ENCODE measurements at places on chromosomes 7 and 10.

DNA sequence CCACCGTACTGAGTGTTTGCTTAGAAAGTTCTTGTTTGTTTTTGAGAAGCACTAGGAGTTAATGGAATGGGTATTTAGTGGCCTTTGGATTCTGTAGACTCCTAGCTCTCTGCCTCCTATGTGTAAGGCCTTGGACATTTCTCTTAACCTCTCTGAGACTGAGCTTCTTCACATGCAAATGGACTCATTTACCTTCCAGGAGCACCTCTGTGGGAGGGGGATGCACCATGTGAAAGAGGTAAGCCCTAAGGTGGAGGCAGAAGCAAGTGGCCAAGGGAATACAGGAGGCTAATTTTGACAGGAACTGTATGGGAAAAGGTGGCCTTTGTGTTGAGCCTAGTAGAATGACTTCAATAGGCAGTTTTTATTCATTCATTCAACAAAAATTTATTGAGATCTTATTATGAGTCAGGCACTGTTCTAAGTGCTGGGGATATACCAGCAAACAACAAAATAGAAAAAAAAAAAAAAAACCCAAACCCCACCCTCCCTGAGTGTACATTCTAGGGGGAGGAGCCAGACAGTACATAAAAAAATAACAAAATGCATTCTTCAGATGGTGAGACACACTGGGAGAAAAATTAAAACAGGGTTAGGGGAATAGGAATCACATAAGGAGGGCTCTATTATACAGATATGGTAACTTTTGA is 9.2 kb upstream of the EPHA1 start:
- DNase-seq = no peak

- no peak for DNase-seq
Measured at GRCh38 chr7:107932805-107933204, 41.8 kb downstream of the DLD start.

DNA sequence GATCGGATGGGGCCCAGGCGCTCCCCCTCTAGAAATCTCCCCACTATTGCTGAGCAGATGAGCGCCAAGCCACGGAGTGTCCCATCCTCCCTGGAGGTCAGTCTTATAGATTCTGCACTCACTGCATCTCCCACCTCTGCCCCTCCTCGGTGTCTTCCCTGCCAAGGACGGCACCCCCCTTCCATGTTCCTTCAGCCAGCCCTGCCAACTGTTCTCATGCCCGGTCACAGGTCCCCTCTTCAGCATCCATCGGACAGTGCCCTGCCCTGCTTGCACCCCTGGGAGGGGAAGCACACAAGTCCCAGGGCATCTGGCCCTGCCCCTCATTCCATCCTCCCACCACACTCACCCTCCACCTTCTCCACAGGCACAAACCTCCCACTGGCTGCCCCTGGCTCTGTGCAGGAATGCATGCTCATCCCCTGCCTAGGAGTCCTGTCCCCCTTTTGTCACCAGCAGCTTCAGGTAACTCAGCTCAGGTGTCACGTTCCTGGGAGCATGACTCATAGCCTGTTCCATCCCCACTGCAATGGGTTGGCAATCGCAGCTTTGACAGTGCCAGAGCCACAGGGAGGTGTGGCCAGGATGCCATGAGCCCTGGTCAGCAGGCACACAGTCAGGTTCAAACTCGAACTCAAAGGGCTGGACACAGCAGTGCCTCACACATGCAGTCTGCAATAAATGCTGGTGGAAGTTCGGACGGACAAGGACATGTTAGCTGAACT is 234.7 kb upstream of the TCERG1L start:
- DNase-seq = no peak

DNA sequence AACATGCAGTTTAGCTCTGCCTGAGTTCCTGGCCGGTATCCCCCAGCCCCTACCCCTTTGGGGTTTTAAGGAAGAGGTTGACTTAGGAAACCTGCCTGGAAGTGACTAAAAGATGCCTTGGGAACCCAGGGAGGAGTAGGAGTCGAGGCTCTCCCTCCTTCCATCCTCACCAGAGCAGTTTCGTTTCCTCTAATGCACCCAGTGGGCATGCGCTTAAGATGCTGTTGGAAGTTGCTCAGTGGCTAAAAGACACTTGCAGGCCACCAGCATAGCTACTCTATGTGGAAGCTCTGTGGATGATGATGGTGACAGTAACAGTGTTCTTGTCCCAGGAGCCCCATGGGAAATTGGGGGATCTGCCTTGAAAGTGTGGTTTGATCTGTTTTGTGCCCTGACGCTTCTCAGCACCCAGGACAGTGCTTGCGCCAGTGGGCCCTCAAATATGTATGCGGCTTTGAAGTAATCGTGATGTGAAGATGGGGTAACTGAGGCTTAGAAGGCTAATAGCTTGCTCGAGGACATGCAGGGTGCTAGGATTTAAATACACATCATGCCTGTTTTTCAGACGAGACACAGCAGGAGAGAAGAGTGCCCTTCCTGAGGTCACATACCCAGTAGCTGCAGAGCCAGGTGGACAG is 32.0 kb downstream of the TBATA start:
- DNase-seq = no peak

- no peak for DNase-seq
Measured at GRCh38 chr10:70355051-70356021, 27.1 kb downstream of the LRRC20 start.

- no peak for DNase-seq
Measured at GRCh38 chr10:121774404-121774803, 153.4 kb downstream of the ATE1 start.

- DNase-seq = no peak
Measured at GRCh38 chr10:62116896-62117295, 151.7 kb downstream of the RTKN2 start.

DNA sequence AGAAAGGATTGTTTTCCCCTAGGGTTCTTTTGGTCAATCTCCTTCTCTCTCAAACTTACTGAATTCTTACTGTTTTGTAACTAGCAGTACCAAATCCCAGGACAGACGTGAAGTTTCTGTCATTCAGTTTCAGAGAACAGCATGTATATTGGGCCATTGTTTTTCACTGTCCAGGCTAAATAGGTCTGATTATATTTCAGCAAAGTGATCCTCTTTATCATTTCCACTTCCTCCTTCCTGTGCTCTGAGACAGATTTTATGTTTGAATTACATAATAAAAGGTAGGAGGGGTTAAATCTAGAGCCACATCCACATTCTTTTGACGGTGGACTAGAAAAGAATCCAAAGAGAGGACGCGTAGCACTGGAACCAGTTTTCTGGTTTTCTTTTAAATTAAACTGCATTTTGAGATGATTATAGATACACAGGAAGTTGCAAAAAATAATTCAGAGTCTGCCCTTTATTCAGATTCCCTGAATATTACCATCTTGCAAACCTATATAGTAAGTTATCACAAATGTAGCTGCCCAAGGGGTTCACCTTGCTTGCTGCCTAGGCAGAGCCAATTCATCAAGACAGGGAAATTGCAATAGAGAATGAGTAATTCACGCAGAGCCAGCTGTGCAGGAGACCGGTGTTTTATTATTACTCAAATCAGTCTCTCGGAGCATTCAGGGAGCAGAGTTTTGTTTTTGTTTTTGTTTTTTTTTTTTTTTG is 40.1 kb downstream of the AKR1E2 start:
- no peak for DNase-seq

GRCh38 chr7:23971031-23971430 is 261.0 kb downstream of the STK31 start:
- DNase-seq = no peak

GRCh38 chr10:132048294-132048667 is 17.5 kb upstream of the JAKMIP3 start:
- no peak for DNase-seq

DNA sequence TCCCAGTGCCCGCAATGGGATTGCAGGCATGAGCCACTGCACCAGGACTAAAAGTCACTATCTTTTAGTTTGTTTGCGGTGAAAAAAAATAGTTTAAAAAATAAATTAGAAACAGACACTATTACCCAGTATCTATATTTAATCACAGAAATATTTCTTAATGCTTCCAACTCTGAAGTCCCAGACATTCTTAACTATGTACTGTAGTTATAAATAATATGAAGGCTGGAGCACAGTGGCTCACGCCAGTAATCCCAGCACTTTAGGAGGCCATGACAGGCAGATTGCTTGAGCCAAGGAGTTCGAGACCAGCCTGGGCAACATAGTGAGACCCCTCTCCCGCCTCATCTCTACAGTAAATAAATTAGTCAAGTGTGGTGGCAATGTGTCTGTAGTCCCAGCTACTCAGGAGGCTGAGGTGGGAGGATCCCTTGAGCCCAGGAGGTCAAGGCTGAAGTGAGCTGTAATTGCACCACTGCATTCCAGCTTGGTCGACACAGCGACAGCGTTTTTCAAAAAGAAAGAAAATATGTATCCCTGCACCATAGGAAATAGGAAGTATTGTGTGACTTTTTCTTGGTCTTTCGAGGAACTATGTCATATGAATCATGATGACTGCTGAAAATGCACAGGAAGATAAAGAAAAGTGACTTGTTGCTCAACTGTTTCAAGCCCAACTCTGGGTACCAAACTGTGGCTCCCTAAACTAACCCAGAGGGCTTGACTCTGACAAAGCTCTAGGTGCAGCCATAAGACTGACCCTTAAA is 74.9 kb upstream of the STEAP1B start:
- no peak for DNase-seq

DNA sequence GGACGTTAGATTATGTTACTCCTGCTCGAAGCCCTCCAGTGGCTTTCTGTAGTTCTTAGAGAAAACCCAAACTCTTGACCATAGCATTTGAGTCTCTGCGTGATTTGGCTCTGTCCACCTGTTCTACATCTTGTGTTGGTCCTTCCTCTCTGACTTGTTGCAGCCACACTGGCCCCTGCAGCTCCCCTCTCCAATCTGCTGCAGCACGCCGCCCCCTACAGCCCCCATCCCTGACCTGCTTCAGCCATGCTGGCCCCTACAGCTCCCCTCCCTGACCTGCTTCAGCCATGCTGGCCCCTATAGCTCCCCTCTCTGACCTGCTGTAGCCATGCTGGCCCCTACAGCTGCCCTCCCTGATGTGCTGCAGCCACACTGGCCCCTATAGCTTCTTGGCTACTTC is 29.2 kb downstream of the TRRAP start:
- DNase-seq = no peak

DNA sequence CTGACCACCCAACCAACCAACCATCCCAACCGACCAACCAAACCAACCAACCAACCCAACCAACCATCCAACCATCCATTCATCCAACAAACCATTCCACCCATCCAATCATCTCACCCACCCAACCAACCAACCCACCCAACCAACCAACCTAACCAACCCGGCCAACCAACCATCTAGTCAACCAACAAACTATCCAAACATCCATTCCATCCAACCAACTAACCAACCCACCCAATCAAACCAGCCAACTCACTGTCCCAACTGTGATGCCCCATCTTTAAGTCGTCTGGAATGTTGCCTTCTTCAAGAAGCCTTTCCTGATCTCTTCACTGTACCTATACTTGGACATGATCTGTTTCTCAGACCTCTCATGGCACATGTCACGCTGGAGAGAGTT is 31.6 kb downstream of the MINDY4 start:
- no peak for DNase-seq

DNA sequence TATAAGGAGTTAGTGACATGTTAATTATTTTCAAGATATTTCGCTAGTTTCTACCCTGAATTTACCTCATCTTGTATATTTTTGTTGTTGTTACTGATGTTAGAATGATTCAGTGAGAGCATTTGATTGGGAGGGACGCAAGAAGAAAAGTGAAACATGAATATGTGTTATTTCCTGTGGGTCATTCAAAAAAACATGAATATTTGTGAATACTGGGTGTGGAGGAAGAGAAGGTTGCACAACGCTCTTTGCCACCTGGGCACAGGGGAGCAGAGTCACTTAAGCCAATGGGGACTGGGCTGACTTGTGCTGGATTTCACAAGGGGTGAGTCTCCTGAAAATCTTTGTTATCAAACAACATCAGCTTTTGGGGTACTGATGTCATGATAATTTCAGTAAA is 39.5 kb downstream of the AGK start:
- no peak for DNase-seq

- no peak for DNase-seq
Measured at GRCh38 chr10:112938808-112939482, 11.1 kb upstream of the TCF7L2 start.

GRCh38 chr10:94451883-94452519 is 49.7 kb downstream of the TBC1D12 start:
- no peak for DNase-seq

DNA sequence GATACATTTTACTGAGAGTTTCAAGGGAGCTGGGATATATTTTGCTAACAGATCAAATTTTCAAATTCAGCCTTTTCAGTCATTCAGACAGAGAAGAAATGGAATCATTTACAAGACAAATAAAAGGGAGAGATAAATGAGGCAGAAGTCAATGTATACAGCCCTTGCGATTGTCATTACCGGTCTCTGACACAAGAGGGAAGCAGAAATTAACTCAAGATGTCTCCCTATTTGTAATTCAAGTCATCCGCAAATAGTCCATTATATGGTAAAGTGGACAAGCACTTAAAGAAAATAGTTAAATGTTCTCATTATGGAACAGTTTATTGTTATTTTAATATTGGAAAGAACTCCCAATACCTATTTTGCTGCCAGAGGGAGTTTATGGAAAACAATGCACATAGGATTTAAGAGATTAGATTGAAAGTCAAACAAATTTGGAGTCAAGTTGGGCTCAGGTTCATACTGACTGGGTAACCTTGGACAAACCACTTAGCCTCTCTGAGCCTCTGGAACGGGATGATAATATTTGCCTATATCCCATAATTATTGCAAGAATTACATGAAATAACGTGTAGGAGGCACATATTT is 89.3 kb upstream of the PRKCQ start:
- no peak for DNase-seq

DNA sequence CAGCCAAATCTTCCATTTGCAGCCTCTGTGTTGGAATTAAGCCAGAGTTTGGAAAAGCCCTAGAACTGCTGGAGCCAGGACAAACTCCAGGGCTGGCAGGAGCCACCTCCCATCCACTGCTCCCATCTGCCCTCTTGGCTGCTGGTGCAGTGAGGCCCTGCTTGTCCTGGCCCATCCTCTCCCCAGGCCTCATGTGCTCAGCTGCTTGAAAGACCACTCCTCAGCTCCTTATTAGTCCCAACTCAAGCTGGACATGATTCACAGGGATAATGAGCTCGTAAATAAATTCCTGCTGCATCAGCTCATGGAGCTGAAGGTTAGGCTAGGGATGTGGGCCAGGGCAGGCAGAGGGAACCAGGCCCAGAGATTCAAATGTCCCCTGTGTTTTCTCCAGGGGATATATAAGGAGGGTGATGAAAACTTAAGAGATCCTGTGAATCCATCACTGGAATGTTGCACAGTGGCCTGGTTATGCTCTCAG is 282.8 kb downstream of the RPS24 start:
- no peak for DNase-seq

- DNase-seq = no peak
Measured at GRCh38 chr10:61877887-61878739, 23.4 kb upstream of the ARID5B start.

GRCh38 chr7:38451840-38452239 is 178.4 kb upstream of the TARP start:
- no peak for DNase-seq

GRCh38 chr10:25017154-25017590 is 760 bp downstream of the THNSL1 start:
- no peak for DNase-seq

GRCh38 chr10:3512263-3512662 is 272.7 kb downstream of the KLF6 start:
- no peak for DNase-seq

- DNase-seq = no peak
Measured at GRCh38 chr7:158753900-158754299, 49.3 kb upstream of the NCAPG2 start.

- DNase-seq = no peak
Measured at GRCh38 chr7:134778941-134779740, at the start of gene CALD1. Gene CALD1, plus strand, starts transcription at chr7:134779634. Its CDS starts 88,100 bp downstream, at chr7:134867734.

- no peak for DNase-seq
Measured at GRCh38 chr7:80724249-80724871, 85.9 kb downstream of the CD36 start.

GRCh38 chr7:116169060-116169459 is 41.3 kb upstream of the TES start:
- no peak for DNase-seq

All from T follicular helper cell (primary cell).